SK-N-DZ (cell line): ENCODE measurements at places on chromosomes 16 and 17.

GRCh38 chr17:50563092-50563511 lies 2.6 kb downstream of the CACNA1G start:
- DNase-seq: no peak

GRCh38 chr16:50861970-50862411 lies 120.1 kb downstream of the CYLD start:
- DNase-seq: no peak

GRCh38 chr17:58351182-58351581 lies 819 bp downstream of the SUPT4H1 start:
- no peak for DNase-seq

DNA sequence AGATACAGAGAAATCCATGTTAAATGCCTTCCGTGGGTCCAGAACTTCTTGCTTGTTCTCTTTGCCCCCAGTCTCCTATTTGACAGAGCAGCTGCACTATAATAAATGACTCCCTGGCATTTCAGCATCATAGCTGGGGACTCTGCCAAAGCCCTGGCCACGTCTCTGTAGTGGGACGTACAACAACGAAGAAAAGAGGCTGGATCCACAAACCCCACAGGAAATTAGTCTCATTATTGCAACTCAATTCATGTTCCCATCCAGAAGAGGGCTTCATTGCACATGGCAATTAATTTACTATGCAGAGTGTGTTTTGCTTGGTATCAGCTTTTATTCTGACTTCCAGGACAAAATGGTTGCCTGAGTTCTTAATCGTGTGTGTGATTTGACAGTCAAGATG lies 121.3 kb downstream of the CDH13 start:
- DNase-seq: no peak

GRCh38 chr17:54985476-54985875 lies 16.9 kb downstream of the STXBP4 start:
- DNase-seq: no peak

DNA sequence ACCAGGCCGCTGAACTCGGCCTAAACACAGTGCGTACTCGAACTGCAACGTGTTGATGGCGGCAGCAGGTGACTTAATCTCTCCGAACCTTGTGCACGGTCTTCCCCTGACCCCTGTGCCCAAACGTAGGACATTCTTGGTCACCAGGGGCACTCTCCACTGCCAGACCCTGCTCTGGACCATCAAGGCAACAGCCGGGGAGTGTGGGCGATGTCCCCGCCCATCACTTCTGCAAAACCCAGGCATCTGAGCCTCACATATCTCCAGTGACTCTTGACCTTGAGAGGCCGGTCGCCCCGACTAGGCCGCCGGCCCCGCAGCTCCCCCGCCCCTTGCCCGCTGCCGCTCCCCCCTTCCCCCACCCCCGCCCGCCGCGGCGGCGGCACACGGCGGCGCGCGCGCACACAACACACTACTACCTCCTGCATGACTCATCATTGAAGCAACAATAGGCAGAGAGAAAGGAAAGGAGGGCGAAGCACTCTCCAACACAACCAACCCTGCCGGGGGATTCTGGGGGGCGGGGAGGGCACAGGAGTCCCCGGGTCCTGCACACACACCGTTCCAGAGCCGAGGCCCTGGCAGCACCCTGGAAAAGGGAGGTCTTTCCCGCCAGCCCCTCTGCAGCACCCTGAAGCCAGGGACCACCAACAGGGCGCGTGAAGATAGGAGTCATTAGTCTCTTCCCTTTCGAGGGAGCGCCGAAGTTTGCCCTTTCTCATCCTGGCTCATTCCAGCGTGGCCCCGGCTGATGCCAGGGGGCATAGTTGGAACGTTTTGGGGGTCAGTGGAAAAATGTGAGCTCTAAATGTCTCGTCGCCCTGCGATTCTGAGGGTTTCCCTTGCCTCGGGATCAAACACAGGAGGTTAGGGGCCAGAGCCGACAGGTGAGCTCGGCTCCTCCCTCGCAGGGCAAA lies 1.9 kb downstream of the MNT start:
- DNase-seq: no peak

DNA sequence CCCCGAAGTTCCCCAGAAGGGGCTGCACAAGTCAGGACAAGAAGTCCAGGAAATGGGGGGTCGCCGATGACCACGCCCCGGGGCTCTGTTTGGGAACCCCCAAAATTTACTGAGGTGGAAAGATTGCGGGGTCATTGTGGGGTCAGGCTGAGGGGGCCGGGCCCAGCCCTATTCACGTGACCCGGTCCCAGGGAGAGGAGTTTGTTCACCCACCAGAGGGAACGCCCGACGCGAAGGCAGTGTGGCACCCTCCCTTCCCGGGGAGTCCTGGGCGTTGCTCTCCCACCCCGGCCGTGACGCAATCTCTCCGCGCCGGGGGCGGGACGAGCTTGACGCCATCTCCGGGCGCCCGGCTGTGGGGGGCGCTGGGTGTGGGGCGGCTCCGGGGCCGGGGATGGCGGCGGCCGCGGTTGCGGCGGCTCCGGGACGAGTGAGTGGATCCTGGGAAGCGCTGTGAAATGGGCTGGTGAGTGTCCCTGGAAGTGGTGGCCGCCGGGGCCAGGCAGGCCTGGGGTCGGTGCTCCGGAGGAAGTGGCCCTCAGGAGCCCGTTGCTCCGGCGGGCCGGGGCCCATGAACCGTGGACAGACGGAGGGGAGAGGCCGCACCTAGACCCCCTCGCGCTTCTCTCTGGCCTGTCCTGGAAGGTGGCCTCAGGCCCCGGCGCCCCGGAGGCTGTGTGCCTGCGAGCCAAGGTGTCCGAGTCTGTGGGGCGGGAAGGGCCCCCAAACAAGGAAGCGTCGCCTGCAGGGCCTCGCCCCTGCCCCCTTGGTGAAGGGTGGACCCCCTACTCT lies at the start of gene ATXN1L:
TSS of gene ATXN1L (plus strand) at position 338 of the 792 bp plus-strand sequence. CDS start 3,765 bp downstream, outside the sequence.
- peak; percentile 87 for DNase-seq

DNA sequence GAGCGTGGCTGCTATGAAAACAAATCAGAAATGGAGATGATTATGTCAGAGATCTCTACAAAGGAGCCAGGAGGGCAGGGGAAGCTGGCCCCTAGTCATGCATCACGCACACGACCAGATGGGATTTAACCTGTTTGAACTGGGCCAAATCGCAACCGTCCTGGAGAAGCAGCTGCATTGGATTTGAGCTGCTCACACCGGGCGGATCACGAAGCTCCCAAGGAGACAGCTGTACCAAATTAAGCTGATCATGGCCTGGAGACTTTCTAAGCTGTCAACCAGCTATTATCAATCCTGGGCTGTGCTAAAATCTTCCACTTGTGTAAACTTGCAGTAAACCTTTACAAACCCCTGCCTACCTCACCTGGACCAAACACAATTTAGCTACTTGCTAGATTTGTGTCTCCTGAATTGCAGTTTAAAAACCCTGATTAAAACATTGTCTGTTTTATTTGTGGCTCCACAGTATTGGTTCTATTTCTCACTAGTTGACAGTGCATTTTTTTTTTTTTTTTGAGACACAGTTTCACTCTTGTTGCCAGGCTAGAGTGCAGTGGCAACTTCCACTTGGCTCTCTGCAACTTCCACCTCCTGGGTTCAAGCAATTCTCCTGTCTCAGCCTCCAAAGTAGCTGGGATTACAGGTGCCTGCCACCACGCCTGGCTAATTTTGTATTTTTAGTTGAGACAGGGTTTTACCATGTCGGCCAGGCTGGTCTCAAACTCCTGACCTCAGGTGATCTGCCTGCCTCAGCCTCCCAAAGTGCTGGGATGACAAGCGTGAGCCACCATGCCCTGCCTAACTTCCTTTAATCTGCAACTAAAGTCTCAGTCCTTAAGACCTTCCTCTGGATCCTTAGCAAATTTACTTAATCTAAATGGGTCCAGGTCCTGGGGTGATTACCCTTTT lies 98.3 kb upstream of the GRIN2A start:
- DNase-seq: no peak

GRCh38 chr17:5241861-5242671 lies 7.4 kb upstream of the SCIMP start:
- DNase-seq: no peak

- no peak for DNase-seq
Observed at GRCh38 chr16:22675745-22676540, 138.0 kb upstream of the HS3ST2 start.

GRCh38 chr17:6700948-6701307 lies 12.2 kb downstream of the SLC13A5 start:
- no peak for DNase-seq

GRCh38 chr16:85204242-85205010 lies 92.2 kb upstream of the CIBAR2 start:
- no peak for DNase-seq

GRCh38 chr16:65716737-65717700 lies 595.2 kb upstream of the CDH11 start:
- no peak for DNase-seq

DNA sequence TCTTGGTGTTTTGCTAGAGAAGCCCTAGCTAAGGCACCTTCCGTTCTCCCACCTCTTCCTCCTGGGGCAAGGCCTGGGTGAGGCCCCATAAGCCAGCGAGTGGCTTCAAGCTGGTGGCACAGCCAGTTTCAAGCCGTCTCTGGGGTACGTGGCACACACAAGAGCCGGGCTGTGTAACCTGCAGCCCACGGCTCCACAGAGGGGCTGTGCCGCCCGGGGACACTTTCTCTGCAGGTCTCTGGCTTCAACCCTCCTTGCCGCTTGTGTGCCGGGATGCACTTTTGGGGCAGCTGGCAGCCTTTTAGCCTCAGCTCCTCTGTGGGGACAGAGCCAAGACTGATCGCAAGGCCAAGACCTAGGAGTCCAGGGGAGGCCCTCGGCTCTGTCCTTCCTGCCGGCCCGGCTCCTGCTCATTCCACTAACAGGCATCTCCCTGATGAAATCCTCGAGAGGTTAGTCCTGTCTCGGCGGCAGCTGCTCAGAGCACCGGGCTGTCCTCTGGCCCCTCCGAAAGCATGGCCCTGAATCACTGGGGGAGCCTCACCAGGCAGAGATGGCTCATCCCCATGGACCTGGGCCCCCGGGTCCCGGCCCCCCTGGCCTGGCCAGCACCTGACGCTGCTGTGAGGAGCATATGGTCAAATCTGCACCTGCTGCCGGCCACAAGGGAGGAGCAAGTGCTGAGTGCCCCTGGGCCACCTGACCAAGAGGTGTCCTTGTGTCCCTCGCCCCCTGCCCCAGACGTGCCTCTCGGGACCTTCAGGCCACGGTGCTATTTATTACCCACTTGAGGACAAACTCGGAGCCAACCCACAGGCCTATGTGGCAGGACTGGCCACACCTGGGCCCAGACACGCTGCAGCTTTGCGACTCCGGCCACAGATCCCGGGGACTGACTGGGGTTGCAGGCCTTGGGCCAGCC lies 98.5 kb downstream of the METRNL start:
- no peak for DNase-seq

DNA sequence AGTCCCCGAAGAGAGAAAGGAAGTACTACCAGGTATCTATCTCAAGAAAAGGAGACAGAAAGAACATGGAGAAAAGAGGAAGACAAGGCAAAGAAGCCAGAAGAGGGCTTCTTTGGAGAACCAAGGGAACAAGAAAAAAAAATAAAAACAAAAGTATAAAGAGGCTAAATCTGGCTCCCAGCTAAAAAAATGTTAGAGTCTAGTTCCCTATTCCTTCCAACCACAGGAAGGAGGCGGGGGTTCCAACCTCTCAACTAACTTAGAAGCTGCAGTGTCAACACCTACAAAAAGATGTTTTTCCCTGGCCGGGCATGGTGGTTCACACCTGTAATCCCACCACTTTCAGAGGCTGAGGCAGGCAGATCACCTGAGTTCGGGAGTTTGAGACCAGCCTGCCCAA lies 13.4 kb downstream of the UTP6 start:
- no peak for DNase-seq

DNA sequence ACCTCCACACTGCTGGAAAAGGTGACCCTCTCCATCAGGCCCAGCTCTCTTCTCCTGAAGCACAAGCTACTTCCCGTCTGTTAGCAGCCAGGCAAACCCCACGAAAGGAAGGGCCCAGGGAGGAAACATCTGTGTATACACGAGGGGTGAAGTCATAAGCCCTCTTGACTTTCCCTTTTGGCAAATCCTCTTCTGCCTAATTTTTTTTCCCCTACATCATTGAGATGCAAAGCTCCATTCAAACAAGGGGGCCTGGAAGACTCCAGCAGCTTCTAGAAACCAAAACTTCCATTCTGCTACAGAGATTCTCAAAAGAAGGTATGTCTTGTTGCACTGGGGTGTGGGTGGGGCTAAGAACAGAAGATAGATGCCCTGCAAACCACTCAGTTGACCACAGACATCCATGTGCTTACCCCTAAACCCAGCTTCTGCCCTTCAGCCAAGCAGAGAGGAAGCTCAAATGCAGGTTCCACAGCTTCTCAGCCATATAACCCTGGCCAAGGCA lies 145.6 kb upstream of the RCVRN start:
- DNase-seq: no peak

DNA sequence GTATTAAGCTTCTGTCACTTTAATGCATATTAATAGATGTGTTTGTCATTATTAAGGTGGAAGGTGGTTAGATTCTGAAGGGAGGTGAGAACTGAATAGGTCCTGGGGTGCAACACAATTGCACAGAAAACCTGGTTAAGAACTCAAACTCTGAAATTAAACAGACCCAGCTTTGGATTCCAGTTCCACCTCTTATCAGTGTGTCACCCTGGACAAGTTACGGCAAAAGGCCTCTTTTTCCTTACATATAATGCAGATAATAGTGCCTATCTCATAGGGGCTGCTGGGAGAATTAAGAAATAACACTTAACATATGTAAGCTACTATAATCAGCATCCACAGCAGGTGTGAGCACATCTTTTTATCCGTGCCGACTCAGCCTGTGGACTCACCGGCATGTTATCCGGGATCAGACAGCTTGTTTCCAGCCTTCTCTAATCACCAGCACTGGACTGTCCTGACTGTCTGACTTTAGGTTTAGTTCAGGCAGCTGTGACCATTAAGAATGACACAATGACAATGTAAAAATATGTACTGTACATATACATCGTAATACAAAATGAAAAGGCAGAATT lies 31.4 kb downstream of the TEX2 start:
- DNase-seq: no peak

GRCh38 chr17:68627956-68628575 lies 26.9 kb upstream of the FAM20A start:
- no peak for DNase-seq

- DNase-seq: peak; percentile 63
Observed at GRCh38 chr16:76265434-76266045, 11.7 kb upstream of the CNTNAP4 start.

DNA sequence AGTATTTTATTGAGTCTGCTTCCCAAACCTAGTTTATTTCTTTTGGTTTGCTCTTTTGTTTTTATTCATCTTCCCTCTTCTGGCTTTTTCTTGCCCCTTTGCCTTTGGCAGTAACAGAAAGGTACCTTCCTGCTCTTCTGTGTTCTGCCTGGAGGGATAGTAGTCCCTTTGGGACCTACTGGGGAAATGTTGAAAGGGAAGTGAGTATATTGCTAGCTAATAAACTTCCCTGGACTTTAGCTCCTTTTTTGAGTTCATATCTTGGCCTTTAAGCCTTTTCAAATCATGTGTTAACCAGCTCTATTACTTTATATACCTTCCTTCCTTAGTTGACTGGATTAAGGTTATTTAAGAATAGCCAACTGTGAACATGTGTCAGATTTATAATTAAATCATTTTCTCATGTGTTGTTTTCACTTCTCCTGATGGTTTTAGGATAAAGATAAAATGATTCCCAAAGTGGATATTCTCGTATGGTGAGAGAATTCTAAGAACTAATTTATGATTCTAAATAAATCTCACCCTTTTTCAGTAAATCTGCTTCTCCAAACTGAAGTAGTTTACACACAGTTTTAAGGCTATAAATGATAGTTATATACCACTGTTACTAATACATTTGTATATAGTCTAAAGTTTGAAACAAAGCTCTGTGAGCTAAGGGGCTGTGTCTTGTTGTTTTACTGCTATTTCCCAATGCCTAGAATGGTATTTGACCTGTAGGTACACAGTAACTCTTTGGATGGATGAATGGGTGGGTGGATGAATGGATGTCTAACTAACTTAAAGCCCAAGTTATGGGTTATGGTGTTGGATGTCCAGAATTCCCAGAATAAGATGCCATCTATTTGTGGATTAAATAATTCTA lies 45.7 kb downstream of the OMG start:
- no peak for DNase-seq
